Stimulated activated CD4-positive, alpha-beta T cell treated with anti-CD3 and anti-CD28 coated beads, Interleukin-2, amount 100 ng/mL, for 24 hours (primary cell): ENCODE measurements at places on chromosomes 7 and 10.

GRCh38 chr10:48456361-48456804, 148.5 kb downstream of the ARHGAP22 start:
- no peak for DNase-seq

GRCh38 chr7:36748017-36748487, 23.8 kb upstream of the AOAH start:
- DNase-seq = no peak

DNA sequence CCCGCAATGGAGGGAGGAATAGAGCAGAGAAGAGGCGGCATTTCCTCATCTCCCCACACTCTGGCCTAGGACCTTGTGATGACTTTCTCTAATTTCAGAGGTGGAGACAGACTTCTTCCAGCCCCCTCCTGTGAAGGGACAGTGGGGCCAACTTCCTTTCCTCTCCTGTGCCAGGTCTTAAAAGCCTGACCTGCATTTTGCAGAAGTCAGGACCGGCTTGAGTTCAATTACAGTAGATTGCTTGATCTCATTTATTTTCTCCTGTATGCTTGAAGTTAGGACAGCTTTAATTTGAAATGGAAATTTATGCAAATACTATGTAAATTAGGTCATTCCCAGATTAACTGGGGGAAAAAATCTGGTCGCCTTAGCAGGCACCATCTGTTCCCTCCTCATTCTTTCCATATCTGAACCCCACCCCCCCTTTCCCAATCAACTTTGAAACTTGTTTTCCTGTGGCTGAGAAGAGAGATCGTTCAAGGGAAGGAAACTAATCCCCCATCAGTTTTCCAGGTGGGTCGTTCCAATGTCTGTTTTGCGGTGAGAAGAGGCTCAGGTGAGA, 57.1 kb downstream of the SYPL1 start:
- no peak for DNase-seq

GRCh38 chr7:514651-515598, 4.7 kb downstream of the PDGFA start:
- no peak for DNase-seq

GRCh38 chr7:29291723-29292618, 97.4 kb downstream of the CHN2 start:
- DNase-seq = no peak

GRCh38 chr10:129955601-129956285, 8.3 kb downstream of the EBF3 start:
- no peak for DNase-seq

DNA sequence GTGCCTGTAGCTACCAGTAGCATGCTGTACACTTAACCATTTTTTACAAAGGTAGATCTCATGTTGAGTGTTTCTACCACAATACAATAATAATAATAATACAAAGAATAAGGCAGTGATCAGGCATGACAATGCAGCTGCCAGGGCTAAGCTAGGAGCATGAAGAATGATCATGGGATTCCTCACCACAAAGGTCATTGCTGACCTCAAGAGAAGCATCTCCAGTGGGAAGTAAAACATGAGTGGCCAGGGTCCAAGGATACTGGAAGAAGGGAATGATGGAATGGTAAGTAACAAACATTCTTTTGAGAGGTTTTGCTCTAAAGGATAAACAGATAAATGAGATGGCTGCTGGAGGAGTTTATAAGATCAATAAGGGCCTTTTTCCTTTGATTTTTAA, 591.1 kb downstream of the TNS3 start:
- DNase-seq = no peak

GRCh38 chr10:83612050-83612449, 527.3 kb upstream of the GHITM start:
- DNase-seq = no peak

- DNase-seq = no peak
Measured at GRCh38 chr10:27449571-27449970, 54.5 kb upstream of the RAB18 start.

GRCh38 chr7:78510580-78511188, 712.1 kb downstream of the PHTF2 start:
- DNase-seq = no peak

DNA sequence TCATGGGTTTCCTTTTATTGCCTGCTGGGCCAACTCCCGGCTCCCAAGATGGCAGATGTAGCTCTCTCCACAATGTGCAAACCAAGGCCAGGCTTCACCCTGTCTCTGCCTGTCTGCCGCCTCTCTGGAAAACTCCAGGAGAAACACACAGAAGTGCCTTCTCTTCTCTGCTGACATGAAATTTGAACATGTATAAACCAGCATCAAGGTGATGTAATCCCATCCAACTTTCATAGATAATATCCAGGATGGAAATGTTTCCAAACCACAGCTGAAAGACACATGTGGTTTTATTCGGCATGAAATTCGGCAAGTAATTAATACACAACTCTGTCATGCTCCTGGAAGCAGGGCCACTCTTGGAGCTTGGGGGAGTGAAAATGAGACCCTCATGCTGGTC, 297.2 kb downstream of the C7orf25 start:
- no peak for DNase-seq

DNA sequence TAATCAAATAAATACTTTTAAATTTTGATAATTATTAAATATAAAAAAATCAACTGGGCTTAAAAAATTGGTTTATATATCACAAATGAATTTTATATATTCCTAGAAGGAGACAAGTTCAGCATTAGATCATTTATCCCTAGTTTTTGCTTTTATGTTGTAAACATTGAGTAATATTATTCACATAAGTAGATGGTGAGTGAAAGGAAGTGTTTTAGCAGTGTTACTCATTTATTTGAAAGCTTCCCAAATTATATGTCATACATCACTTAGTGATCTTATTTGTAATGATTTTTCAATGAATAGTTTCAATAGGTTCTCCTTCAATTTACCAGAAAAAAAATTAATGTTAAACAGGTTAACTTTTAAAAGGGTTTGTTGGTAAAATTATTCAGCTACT, 15.8 kb downstream of the KLLN start:
- no peak for DNase-seq

DNA sequence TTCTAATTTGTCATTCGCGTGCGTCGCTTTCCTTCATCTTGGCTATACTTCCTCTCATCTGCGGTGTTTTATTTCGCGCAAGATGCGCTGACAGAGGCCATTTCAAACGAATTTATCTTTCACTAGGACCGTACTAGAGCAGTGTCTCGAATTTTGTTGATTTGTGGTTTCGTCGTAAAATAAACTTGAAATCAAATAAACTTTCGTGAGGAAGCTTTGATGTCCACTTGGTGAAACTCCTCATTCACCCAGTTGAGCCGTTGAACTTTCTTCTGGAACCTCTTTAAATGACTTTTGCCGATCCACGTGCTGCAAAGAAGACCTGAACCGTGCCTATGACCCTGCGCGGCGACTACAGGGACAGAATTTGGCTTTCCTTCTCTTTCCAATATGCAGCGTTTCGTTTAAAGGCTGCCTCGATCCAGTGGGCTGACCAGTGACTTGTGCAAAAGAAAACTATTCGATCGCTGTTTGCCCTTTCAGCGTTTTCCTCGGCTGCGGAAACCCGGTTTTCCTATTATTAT, 163.9 kb upstream of the PPP1R3A start:
- DNase-seq = no peak

DNA sequence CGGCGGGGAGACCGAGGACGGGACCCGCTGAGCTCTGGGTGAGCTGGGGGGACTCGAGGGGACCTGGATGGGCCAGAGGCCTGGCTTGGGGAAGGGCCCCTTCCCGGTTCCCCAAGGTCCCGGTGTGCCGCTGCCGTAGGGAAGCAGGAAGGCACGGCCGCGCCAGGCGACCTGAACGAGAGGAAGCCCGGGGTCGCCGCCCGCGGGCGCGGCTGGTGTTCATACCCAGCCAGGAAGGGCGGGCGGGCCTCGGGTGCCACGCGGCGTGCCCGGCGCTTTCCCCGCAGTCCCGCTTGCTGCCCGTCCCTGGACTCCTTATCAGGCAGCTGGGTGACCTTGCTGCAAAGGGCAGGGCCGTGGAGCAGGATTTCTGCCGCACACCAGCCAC, 38.0 kb downstream of the ZNF777 start:
- DNase-seq = peak; percentile 46

- no peak for DNase-seq
Measured at GRCh38 chr7:14229047-14229446, 239.6 kb upstream of the ETV1 start.

GRCh38 chr10:113843972-113844485, 9.9 kb downstream of the DCLRE1A start:
- DNase-seq = no peak

- no peak for DNase-seq
Measured at GRCh38 chr10:123380491-123381085, 226.4 kb downstream of the BUB3 start.

DNA sequence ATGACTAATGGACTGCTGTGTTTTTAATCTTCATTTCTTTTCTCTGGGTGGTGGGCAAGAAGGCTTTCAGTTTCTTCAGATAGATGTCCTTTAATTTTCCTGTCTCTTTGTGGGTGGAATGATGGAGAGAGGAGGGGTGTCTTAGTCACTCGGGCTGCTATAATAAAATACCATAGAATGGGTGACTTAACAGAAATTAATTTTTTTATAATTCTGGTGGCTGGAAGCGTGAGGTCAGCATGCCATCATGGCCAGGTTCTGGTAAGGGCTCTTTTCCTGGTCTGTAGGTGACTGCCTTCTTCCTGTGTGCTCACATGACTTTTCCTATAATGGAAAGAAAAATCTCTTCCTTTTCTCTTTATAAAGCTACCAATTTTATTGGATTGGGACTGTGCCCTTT, 6.3 kb downstream of the RSBN1L start:
- DNase-seq = no peak

DNA sequence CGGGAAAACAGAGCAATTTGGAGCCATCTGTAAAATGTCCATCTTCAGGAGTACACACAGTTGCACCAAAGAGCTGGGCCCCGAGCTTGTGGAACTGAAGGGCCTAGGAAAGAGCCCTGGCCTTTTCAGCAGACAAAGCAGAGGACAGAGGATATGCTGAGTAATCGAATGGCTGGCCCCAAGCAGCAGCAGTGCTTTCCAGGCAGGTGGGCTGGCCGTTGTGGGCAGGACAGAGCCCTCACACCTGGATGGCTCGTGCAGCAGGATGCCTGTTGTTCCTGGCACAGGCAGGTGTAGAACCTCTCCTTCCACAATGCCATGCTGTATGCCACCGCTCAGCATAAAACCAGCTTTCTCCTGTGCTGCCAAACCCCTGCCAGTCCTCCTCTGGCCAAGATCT, 32.5 kb upstream of the TNS3 start:
- DNase-seq = no peak

DNA sequence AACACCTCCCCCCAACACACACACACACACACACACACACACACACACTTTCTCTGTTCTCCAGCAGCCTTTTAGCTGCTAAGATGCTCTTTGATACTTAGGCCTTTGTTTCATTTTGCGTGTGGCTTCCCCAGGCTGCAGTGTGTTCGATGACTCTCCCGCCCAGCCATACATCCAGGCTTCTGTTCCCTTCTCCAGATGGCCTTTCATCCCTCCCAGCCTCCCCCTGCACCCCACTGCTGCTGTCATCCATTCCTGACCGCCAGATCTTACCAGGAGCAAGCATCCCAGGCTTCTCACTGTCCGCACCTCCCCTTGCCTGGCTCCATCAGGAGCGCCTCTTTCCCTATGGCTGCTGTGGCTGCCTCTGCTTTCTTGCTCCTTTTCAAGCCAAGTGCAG, 77.8 kb upstream of the PPIF start:
- no peak for DNase-seq

DNA sequence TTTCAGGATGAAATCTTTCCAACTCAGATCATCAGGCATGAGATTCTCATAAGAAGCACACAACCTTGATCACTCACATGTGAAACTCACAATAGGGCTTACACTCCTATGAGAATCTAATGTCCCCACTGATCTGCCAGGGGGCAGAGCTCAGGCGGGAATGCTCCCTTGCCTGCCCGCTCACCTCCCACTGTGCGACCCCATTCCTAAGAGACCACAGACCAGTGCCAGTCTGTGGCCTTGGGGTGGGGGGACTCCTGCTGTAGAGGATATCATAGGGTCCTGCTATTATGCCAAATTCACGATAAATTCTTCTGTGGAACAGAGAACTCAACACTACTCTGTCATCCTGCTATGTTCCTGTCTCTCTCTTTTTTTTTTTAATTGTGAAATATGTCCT, 5.2 kb upstream of the RASGEF1A start:
- no peak for DNase-seq

DNA sequence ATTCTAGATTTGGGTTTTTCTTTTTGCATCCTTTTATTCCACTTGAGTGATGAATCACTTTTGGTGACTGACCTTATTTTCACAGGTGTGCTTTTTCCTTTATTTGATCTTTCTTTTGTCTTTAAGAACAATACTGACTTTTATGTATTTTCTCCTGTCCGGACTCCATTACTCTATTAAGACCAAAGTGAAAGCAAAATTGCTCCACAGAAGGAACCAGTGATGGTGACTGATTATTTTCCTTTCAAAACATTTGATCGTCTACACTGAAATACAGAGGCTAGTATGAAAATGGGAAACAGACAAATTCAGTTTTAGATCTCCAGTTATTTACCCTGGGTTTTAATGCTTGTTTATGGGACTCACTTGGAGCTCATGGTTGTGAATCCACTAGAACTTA, 15.5 kb downstream of the EXOC4 start:
- no peak for DNase-seq

GRCh38 chr7:36994456-36995112, 270.3 kb upstream of the AOAH start:
- DNase-seq = no peak

DNA sequence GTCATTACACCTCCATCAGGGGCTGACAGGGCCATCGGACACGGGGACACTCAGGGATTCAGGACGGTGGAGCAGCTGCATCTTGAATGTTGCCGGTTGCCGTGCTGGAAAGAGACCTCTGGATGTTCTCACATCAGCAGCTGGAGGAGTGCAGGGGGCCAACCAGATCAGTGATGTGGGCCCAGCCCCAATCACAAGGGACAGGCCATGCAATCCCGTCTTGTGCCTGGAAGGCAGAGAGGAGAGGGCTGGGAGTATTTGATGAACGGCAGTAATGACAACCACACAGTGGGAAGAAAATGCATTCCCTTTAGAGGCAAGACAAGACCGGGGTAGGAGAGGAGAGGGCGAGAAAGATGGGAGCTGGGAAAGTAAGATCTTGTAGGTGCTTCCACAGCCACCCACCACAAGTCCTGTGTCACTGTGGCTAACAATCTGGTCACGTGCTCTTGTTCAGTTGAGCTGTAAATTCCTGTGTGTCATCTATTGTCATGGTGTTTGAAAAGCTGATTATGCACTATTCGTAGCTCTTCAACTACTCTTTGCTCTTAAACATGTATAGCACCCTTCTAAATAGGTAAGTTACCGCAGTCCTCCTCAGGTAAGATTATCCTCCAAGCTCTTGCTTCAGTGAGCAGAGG, 85.9 kb upstream of the LEP start:
- no peak for DNase-seq

DNA sequence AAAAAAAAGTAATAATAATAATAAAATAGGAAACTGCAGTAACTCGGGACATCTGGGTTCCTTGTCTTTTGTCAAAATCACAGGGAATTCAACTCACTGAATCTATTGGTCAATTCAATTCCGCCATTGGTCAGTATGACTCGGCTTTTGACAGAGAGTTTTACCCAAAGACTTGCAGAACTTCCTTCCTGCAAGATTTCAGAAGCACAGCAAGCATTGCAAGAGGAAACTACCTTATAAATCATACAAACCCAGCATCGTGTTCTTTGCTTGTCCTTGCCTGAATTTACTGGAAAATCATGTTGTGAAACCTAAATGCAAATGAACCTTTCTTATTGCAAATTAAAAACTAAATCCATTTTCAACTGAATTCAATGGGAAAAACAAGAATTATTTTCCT, 15.5 kb downstream of the KLF6 start:
- DNase-seq = no peak
